ENCODE measurements at places on chromosomes 5 and 9.

GRCh38 chr5:66814146-66814991 lies 218.2 kb downstream of the MAST4 start:
- DNase-seq: no peak

DNA sequence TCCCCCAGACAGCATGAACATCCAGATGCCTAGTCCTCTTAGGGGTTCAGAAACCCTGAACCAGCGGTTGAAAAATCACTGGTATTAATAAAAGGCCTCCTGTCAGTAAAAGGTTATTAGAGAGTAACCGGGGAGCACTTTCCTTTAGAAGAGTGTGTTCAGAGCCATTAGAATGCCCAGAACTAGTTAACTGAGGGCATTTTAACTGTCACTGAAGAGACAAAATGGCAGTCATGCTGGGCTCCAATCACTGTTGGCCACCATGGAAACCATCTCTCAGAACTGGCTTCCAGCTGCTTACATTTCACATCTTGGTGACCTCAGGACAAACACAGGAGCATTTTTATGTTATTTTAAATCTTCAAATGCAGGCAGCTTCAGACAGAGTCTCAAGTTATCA lies 36.2 kb upstream of the GDA start:
- no peak for DNase-seq

DNA sequence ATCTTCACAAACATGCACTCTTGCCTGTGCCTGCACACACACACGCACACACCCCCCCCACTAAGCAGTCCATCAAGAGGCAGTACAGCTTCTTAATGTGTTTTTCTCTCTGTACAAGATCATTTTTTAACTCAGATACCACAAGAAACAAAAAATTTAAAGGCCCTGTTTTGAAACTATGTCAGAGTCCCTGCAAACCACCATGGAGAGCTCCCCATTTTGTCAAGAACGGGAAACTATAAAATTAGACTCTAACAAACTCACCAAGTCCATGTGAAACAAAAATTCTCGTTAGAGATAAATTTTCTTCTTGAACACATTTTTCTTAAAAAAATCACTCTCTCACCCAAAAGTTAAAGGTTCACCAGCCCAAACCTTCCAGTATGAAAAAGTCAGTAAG lies 86.3 kb downstream of the ELAVL2 start:
- DNase-seq: no peak

- DNase-seq: no peak
Measured at GRCh38 chr9:75462866-75463265, 374.6 kb downstream of the OSTF1 start.

DNA sequence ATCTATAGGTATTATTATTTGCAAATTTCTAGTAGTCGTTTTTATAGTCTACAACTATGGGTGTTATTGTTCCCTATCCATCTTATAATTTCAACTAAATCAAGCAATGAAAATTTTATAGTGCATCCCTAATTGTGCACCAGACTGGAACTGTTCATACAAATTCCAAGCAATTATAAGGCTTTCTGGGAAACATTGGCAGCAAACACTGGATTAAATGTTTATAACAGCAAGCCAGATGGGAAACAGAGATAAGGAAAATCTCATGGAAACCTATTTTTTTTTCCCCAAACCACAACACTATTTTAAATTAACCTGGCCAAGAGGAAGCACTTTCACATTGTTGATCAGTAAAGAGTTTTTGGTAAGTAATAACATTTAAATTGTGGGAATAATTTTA lies 524.3 kb downstream of the RASEF start:
- no peak for DNase-seq

- no peak for DNase-seq
Measured at GRCh38 chr9:77975036-77975435, 56.6 kb downstream of the GNAQ start.

DNA sequence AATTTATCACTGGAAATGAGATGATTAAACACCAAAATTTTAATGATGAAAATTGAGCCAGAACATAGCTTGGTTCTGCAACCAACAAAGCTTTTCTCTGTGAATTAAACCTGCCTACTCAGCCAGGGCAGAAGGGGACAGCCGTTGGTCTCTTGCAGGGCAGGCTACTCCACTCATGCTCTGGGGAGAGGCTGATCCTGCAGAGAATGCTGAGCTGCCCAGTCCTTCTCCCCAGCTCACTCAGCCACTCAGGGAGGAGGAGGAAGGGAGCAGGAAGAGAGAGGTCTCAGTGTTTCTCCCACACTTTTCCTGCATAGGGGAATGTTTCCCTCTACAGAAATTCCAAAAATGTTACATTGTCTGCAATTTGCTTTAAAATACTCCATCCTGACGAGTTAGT lies 40.4 kb upstream of the HMHB1 start:
- DNase-seq: no peak

GRCh38 chr9:32866273-32866672 lies 82.9 kb downstream of the TMEM215 start:
- DNase-seq: no peak

DNA sequence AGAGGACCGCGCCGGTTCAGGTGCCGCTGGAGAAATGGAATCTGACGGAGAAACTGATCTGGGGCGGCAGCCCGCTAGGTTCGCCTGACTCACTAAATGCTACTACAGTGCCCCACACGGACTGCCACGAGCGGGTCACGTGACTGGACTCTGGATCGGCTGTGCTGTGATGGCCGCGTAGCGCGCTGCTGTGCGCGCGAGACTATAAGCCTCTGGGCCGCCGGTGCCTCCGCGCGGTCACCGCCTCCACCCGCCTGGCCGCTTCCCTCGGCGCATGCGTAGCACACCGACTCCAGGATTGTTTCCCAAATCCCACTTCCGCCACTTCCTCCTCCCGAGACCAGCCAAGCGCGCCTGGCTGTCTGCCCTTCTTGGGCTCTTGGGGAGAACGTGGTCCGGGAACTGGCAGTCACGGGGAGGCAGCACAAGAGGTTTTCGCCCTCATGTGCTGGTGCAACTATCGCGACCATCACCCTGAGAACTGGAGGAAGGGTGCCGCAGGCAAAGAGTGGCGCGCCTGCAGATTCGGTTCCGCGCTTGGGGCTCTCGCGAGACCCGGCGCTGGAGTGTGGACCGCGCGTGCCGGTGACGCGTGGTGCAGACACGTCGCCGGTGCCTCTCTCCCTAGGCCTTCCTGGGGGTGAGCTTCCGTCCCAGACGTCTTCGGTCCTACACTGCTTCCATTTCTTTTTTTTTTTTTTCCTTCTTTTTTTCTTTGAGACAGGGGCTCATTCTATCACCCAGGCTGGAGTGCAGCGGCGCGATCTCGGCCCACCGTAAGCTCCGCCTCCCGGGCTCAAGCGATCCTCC lies 35.8 kb upstream of the GLDC start:
- DNase-seq: peak; percentile 79

DNA sequence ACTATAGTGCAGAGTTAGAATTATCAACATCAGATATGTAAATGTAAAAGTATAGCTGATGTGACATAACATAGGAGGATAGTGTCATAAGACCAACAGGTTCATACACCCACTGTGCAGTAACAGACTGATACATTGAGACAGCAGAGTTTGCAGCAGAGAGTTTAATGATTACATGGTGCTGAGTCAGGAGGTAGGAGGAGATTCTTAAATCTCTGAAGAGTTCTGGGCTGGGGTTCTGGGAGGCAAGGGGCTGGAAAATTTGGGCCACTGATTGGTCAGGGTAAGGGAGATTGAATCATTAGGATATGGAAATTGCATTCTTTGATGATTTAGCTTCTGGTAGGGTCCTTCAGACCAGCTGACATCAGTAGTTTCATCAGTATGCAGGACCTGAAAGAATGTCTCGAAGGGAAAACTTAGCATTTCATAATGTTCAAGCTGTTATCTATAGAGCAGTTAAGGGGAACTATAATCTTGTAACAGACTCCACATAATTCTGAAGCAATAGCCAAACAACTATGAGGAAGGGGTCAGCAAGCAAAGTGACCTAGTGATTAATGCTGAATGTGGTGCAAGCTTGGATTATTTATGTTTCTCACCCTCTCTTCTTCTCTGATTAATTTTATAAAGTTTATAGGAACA lies 35.6 kb downstream of the CCL28 start:
- no peak for DNase-seq

GRCh38 chr9:35518981-35519679 lies 29.2 kb downstream of the RUSC2 start:
- no peak for DNase-seq
